ENCODE measurements at places on chromosomes 13 and 19. TPM values are rescaled to one million over a fixed set of nuclear protein-coding genes. Genes with fewer than 3 reads are reported as not detected.

The CYP2S1 gene
- 0.75 TPM for total RNA-seq

The GIPC3 gene
- total RNA-seq = not detected

The ZNF90 gene
- total RNA-seq = 8.6 TPM

The TMEM59L gene
- 2.0 TPM for total RNA-seq

The LILRA1 gene
- total RNA-seq = not detected

The MAST1 gene
- 0.45 TPM for total RNA-seq

The SELENOV gene
- not detected for total RNA-seq

The CERS4 gene
- total RNA-seq = 9.8 TPM

The RGS9BP gene
- total RNA-seq = 1.4 TPM

The LRRC4B gene
- total RNA-seq = 7.4 TPM

The NLRP4 gene
- 0.11 TPM for total RNA-seq

The MCEMP1 gene
- total RNA-seq = 0.27 TPM

The COX6B2 gene
- total RNA-seq = 0.08 TPM

The RDH8 gene
- not detected for total RNA-seq

The MYO1F gene
- total RNA-seq = 0.56 TPM

The PNPLA6 gene
- 107 TPM for total RNA-seq

The ARHGAP35 gene
- 21.1 TPM for total RNA-seq

The PRR22 gene
- total RNA-seq = 6.8 TPM

The OR7C1 gene
- total RNA-seq = 0.30 TPM

The YIPF2 gene
- 86.8 TPM for total RNA-seq

The LPAR2 gene
- total RNA-seq = 7.5 TPM

The MTUS2 gene
- total RNA-seq = 0.08 TPM

The MEF2B gene
- total RNA-seq = 0.34 TPM
